Natural killer cell (primary cell): ENCODE measurements at places on chromosomes 5 and 9. TPM values are rescaled to one million over a fixed set of nuclear protein-coding genes. Genes with fewer than 3 reads are reported as not detected.
A peak's percentile ranks its signal among the peaks of the same experiment; 100 is the strongest.

MLANA gene
- total RNA-seq = not detected

BARHL1 gene
- total RNA-seq = not detected

SLC46A2 gene
- 0.23 TPM for total RNA-seq

TAS2R1 gene
- total RNA-seq = not detected

PIP5KL1 gene
- total RNA-seq = 0.97 TPM

PLAC8L1 gene
- 0.45 TPM for total RNA-seq

CDKN2AIPNL gene
- total RNA-seq = 12.3 TPM

FAXDC2 gene
- 2.9 TPM for total RNA-seq

PSAT1 gene
- 1.1 TPM for total RNA-seq

LCN1 gene
- total RNA-seq = not detected

DNA sequence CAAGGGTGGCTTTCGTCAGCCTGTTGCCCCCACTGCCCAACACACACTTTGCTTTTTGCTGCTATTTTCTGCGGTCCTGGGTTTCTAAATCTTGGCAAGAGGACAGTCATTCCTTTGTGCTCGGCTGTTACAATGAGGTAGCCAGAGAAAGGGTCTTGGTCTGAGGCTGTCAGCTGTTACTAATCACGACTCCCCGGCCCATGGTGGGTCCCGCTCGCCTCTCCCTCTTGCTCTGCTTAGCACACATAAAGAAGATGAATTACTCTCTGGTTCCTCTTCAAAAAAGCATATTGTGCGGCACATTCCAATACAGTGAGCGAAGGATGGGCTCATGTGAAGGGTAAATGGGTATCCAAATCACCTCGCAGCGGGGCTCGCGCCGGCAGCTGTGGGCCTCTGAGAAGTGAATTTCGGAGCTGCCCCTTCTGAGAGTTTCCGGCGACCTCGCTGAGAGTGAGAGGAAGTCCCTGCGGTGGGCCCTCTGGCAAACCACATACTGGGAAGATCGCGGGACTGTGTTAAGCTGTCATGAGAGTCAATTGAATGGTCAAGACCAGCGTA, 56.0 kb downstream of the SLC1A3 start:
- no peaks in the 10 kb centered on the region for H3K4me1 ChIP-seq
- no peaks in the 10 kb centered on the region for H3K27me3 ChIP-seq
- H3K36me3 ChIP-seq = no peaks in the 10 kb centered on the region

DNA sequence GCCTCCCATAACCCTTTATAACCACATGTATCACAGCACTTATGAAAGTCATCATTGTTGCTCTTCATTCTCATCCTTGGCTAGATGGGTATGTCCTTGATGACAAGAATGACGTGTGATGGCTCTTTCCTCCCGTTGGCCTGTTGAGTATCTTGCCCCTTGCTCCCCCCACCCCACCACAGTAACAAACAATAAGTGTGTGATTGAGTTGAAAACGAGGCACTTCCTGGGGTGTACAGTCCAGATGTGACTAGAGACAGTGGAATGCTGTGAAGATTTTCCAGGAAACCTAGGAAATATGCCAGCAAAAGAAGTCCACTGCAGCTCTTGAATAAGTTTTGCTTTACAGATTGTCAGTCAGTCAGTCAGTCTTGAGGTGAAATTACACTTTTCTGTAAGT, 262.5 kb downstream of the ELAVL2 start:
- no peaks in the 10 kb centered on the region for H3K27me3 ChIP-seq
- no peaks in the 10 kb centered on the region for H3K4me1 ChIP-seq
- DNase-seq = no peak
- no peaks in the 10 kb centered on the region for H3K36me3 ChIP-seq

GRCh38 chr9:123718188-123718587, 211.7 kb downstream of the DENND1A start:
- H3K36me3 ChIP-seq = no peaks in the 10 kb centered on the region
- no peaks in the 10 kb centered on the region for H3K4me1 ChIP-seq
- DNase-seq = no peak
- H3K4me3 ChIP-seq = no peak overlapping the region

- H3K27ac ChIP-seq = no peak overlapping the region
- H3K27me3 ChIP-seq = no peaks in the 10 kb centered on the region
- H3K36me3 ChIP-seq = no peaks in the 10 kb centered on the region
- no peak overlapping the region for H3K4me3 ChIP-seq
Measured at GRCh38 chr5:153404747-153405146, 85.7 kb upstream of the GRIA1 start.

DNA sequence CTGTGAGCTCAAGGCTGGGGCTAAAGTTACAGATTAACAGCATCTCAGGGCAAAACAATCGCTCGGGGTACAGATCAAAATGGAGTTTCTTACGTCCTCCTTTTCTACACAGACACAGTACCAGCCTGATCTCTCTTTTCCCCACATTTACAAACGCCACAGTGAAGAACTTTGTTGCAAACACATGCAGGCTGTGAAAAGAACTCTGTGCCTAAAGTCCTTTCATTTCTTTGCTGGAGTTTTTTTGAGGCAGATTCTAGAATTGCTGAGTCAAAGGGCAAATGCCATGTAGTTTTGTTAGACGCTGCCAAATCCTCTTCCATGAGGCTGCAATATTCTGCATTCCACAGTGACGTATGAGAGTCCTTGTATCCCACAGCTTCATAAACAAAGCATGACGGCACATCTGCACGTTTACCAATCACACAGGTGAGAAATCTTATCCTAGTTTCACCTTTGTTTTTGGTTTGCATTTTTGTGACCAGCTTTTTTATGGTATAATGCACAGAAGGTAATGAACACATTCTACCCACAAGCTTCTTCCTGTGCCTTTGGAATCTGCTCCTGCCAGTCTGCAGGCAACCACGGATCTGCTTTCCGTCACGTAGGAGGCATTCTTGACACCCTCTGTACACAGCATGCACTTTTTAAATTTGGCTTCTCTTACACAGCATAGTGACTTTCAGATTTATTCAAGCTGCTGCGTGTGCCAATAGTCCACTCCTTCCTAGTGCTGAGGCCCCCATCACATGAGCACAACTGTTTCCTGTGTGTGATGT, 44.6 kb upstream of the LPCAT1 start:
- no peak for DNase-seq
- no peak overlapping the region for H3K4me3 ChIP-seq
- H3K36me3 ChIP-seq = no peaks in the 10 kb centered on the region
- H3K27ac ChIP-seq = no peak overlapping the region
- peaks cover 6% of the 10 kb centered on the region for H3K4me1 ChIP-seq

DNA sequence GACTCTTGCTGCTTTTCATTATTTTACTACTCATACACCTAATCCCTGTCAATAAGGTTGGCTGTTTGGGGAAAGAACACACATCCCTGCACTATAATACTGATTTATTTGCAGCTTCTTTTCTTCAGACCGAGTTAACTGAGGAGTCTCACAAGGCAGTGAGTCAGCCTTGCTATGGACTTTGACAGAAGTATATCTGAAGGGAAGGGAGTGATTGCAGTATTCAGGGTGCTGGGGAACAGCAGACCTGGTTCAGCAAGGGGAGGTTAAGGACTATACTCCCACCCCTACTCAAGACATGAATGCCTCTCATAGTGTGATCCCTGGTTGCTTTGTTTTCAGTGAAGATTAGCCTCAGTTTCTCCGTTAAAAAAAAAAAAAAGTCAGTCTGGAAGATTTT, 99.8 kb downstream of the TLE4 start:
- H3K36me3 ChIP-seq = no peaks in the 10 kb centered on the region
- no peak for DNase-seq
- H3K4me1 ChIP-seq = peaks cover 10% of the 10 kb centered on the region

DNA sequence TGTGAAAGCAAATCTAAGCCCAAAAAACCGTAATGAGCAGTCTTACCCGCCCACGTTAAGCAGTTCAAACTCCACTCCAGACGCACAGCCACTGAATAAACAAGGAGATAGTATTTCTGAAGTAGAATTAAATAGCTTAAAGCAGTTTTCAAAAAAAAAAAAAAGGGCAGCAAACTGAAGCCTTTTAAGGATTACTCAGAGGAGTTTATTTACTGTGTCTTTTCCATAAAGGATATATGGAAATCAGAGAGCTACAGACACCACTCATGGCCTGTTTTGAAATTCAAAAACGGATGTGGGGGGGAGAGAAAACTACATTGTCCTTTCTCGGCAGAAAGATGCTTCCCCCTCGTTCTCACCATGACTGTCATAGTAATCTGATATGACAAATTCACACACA, 83.7 kb upstream of the IRX1 start:
- no peak overlapping the region for H3K27ac ChIP-seq
- H3K4me1 ChIP-seq = no peaks in the 10 kb centered on the region
- no peaks in the 10 kb centered on the region for H3K36me3 ChIP-seq
- H3K4me3 ChIP-seq = no peak overlapping the region
- DNase-seq = no peak
- H3K27me3 ChIP-seq = no peaks in the 10 kb centered on the region

- H3K4me1 ChIP-seq = no peaks in the 10 kb centered on the region
- H3K27ac ChIP-seq = no peak overlapping the region
- no peak overlapping the region for H3K4me3 ChIP-seq
- no peaks in the 10 kb centered on the region for H3K36me3 ChIP-seq
- H3K27me3 ChIP-seq = no peaks in the 10 kb centered on the region
Measured at GRCh38 chr9:31916591-31917241, 467.7 kb upstream of the ACO1 start.

- H3K36me3 ChIP-seq = peaks cover 7% of the 10 kb centered on the region
- H3K27ac ChIP-seq = no peak overlapping the region
- H3K4me3 ChIP-seq = no peak overlapping the region
- no peaks in the 10 kb centered on the region for H3K27me3 ChIP-seq
Measured at GRCh38 chr5:172973931-172974330, 9.6 kb upstream of the ATP6V0E1 start.

DNA sequence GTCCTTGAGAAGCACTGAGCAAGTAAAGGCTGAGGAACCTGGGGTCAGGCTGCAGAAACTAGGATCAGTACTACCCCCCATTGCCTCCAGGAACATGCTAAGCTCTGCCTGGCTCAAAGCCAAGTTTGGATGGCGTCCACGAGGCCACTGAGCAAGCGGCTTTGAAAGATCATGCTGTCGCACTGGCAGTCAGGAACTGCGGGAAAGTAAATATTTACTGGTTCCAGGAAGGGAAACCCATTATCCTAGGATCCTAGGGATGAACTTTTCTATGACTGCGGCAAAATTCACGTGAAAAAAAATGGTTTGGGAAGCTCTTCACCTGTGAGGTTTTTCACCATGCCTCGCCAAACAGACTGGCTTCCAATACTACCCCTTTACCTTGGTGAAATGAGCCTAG, 75.3 kb upstream of the PJA2 start:
- no peaks in the 10 kb centered on the region for H3K4me1 ChIP-seq
- no peak for DNase-seq
- no peak overlapping the region for H3K27ac ChIP-seq
- no peaks in the 10 kb centered on the region for H3K36me3 ChIP-seq
- H3K4me3 ChIP-seq = no peak overlapping the region

DNA sequence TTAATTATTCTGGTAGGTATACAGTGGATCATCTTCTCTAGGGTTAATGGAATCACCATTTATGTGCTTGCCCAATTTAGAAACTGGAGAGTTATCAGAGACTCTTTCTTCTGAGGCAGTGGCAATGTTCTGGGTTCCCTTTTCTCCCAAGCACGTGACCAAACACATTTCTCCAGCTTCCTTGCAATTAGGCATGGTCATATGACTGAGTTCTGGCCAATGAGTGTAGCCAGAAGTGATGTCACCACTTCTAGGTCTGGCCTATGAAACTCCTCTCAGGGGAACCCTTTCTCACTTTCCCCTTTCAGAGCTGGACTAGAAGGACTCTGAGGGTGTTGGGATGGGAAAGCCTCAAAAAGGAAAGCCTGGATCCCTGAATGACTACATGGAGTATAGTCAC, 172.0 kb downstream of the NSG2 start:
- H3K27ac ChIP-seq = no peak overlapping the region
- DNase-seq = no peak
- no peaks in the 10 kb centered on the region for H3K4me1 ChIP-seq
- H3K27me3 ChIP-seq = no peaks in the 10 kb centered on the region

DNA sequence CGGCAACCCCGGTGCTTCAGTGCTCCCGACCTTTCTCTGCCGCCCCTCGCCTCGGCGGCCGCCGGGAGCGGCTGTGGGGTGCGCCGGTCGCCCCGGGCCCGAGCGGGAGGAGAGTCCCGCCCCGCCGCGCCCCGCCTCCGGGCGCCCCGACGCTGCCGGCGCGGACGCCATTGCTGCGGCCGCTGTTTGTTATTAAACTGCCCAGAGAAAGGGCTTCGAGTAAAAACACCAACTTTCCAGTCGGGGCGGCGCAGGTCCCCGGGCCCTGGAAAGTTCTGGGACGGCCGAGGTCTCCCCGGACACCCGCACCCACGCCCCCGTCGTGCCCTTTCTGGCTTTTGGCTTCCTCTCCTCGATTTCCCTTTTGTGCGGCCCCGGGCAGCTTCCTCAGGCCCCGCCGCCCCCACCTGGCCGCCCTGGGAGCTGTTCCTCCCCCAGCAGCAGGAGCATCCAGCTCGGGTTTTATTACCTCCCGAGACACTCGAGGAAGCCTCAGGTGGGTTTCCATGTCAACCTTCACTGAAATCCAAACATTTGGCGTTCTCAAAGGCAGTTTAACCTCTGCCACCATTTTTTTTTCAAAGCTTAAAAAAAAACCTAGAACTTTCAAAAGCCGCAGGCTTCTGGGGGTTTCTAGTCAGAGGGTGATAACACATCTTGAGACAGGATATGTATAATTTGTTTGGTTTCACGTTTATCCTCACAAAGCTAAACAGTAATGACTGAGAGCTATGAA, 334.4 kb downstream of the CWC27 start:
- peak; percentile 79 for DNase-seq
- peak overlapping the region; percentile 79 for H3K4me3 ChIP-seq
- no peaks in the 10 kb centered on the region for H3K27me3 ChIP-seq
- H3K27ac ChIP-seq = peak overlapping the region; percentile 86
- no peaks in the 10 kb centered on the region for H3K36me3 ChIP-seq
- H3K4me1 ChIP-seq = peaks cover 15% of the 10 kb centered on the region

DNA sequence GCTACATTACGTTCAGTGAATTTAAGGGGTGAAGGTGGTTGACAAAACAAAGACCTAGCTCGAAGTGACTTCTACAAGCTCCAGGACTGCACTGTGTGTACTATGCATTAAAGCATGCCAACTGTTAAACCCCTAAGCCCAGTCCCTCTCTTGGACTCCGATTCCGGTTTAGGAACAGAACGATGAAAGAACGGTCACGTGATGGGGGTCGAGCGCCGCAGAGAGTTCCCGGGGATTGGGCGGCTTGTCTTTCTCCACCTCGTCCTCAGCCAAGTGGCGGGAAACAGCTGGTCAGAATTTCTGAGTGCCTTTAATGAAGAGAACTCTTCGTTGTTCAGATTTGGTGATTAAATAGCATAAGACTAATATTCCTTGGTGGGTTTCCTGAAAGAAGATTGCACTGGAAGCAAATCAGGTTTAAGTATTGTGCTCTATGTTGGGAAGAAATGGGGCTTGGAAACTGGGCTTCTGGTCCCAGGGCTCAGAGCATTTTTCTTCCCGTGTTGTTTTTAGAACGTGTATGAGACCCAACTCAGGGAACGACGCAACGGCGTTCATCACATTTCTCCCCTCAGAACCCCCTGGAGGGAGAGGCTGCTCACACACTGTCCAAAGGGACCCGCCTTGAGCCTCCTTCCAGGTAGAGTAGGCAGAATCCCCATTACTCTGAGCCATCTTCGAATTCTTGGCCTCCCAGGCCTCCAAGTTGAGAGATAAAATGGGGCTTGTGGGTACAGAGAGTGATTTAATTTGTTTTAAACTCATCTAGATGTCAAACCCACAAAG, 25.3 kb downstream of the IRX2 start:
- H3K4me3 ChIP-seq = no peak overlapping the region
- H3K27me3 ChIP-seq = no peaks in the 10 kb centered on the region
- H3K4me1 ChIP-seq = no peaks in the 10 kb centered on the region
- DNase-seq = no peak
